RKO (cell line): ENCODE measurements at places on chromosomes 11 and 22.

GRCh38 chr11:21119411-21119810 lies 450.0 kb downstream of the NELL1 start:
- DNase-seq = no peak

- no peak for DNase-seq
Measured at GRCh38 chr22:35523167-35523947, 17.3 kb upstream of the RASD2 start.

DNA sequence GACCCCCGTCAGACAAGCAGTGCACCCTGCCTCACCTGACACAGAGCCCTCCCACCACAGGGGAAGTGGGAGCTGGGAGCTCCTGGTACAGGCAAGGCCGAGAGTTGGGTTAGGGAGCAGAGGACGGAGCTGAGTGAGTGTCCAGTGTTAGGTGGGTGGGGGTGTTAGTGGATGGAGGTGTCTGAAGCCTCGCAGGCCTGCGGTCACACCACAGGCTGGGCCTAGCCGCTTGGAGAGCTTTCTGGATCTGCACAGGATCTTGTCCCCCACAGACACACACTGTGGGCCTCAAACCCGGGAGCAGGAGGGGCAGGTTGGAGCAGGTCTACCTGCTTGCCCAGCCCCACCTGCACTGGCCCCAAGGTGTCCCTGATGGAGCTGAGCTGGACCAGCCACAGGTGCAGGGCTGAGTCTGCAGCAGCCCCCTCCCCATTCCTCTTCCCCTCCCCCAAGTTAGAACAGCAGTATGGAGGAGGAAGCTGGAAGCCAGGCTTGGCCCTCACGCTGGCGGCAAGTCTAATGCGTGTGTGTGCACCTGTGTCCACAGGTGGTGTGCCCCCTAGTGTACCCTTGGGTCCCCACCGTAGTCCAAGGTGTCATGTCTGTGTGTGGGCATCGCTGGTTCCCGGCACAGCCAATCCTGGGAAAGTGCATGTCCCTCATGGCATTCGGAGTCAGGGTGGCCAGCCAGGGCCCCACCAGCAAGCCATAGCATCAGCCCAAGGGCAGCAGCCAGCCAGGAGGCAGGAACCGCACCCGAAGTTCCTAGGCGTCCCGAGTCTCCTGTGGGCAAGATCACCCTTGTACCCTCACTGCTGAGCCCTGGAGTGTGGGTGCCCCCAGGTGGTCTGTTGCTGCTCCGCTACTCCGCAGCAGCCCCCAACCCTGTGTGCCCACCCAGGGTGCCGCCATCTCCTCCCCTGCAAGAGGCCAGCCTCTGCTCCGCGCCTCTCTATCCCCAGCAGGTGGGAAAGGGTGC lies 2.0 kb upstream of the GATD1 start:
- DNase-seq = no peak

- no peak for DNase-seq
Measured at GRCh38 chr11:130452940-130453339, 4.5 kb downstream of the ADAMTS15 start.

GRCh38 chr11:93532281-93532789 lies 10.9 kb downstream of the SMCO4 start:
- no peak for DNase-seq

DNA sequence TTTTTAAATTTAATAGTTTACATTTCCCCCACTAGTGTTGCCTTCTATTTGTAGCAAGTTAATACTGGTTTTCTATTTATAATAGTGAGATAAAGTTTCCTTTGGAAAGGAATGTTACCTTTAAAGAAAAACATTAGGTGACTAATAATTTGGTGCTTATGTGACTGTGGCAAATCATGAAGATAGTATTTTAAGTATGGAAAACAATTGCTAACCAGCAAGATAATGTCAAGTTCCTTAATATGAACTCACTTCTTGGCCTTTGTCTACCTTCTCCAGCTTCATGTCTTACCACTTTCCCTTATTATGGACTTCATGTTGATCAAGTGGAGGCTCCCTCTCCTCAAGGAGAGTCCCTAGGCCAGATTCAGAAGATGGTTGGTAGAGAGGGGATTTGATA lies 27.2 kb downstream of the ARHGEF12 start:
- DNase-seq = no peak

GRCh38 chr11:124674168-124674517 lies 439 bp downstream of the SPA17 start:
- DNase-seq = no peak

- DNase-seq = no peak
Measured at GRCh38 chr11:57203359-57203758, 21.6 kb downstream of the LRRC55 start.

GRCh38 chr22:35966314-35967045 lies 62.1 kb downstream of the RBFOX2 start:
- DNase-seq = no peak

DNA sequence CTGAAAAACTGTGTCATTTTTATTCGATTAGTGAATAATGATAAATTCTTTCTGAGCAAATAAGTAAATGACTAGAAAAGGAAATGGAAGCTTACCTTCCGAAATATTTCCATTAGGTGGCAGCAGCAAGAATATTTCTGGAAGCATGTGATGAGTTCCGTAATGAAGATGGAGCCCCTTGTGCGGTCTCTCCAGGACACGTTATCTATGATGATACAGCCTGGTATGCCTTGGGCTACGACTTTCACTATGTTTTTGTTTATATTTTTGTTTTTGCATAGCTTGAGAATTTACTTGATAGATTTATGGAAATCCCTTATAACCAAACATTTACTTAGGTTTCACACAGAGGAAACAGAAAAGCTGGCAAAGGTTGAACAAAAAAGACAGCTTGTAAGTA lies 25.7 kb downstream of the CASP5 start:
- no peak for DNase-seq

- no peak for DNase-seq
Measured at GRCh38 chr11:132073787-132074186, 703.4 kb downstream of the NTM start.

- no peak for DNase-seq
Measured at GRCh38 chr11:67435031-67435726, 2.3 kb downstream of the PTPRCAP start.

- no peak for DNase-seq
Measured at GRCh38 chr11:104679258-104679657, 219.0 kb downstream of the CASP12 start.
